Activated CD4-positive, alpha-beta T cell treated with anti-CD3 and anti-CD28 coated beads, Interleukin-2, amount 10 ng/mL, durations not matched to agents 7 days and 5 days (primary cell): ENCODE measurements at places on chromosomes 5 and 9. TPM values are rescaled to one million over a fixed set of nuclear protein-coding genes. Genes with fewer than 3 reads are reported as not detected.
A peak's percentile ranks its signal among the peaks of the same experiment; 100 is the strongest.

DNA sequence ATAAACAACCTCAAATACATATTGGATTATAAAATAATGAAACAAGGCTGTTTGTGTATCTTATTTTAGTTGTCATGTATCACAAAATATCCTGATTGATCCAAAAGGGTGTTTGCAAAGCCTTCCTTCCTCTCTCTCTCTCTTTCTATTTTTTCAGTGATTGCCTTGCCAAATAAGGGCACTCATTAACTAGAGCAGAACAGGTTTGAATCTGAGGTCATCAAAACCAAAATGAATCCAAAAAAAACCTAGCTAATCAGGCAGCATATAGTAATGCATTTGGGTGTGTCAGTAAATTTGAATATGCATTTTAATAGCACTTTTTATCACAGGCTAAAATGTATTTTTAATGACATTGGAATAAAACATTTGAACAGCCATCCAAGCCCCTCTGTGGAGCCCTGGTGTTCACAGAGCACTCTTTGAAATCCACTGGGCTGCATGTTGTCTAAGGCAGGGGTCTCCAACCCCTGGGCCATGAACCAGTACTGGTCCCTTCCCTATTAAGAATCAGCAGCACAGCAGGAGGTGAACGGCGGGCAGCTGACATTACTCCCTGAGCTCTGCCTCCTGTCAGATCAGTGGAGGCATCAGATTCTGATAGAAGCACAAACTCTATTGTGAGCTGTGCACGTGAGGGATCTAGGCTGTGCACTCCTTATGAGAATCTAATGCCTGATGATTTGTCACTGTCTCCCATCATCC is 171.8 kb upstream of the RAI14 start:
- no peaks in the 10 kb centered on the region for H3K4me1 ChIP-seq
- peaks cover 15% of the 10 kb centered on the region for H3K27me3 ChIP-seq
- no peak for DNase-seq
- no peaks in the 10 kb centered on the region for H3K36me3 ChIP-seq

- no peak overlapping the region for H3K27ac ChIP-seq
- DNase-seq, result no peak
Observed at GRCh38 chr9:76465442-76466298, 6.7 kb downstream of the GCNT1 start.

DNA sequence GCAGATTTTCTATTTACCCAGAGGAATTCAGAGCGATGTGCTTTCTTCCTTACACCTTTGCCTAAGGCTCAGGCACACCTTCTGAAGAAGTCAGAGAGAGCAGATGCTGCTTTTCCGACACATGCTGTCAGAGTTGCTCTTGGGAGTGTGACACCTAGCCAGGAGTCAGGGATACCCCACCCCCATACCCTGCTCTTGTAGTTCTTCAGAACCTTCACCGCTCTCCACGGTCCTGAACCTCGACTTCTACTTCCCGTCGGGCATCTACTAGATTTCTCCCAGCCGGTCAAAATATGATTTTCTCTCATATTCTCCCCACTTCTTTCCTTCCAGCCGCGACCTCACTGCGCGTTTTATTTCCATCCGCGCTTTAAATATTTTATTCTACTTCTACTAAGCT is 1.7 kb downstream of the GRIN3A start:
- no peaks in the 10 kb centered on the region for H3K4me1 ChIP-seq
- no peak overlapping the region for H3K27ac ChIP-seq
- H3K27me3 ChIP-seq, result peaks cover 53% of the 10 kb centered on the region
- H3K4me3 ChIP-seq, result no peak overlapping the region
- H3K36me3 ChIP-seq, result peaks cover 3% of the 10 kb centered on the region
- DNase-seq, result no peak

GRCh38 chr5:149419532-149419858 is 40.4 kb upstream of the IL17B start:
- no peak overlapping the region for H3K4me3 ChIP-seq
- no peaks in the 10 kb centered on the region for H3K36me3 ChIP-seq
- no peak overlapping the region for H3K27ac ChIP-seq

- H3K4me1 ChIP-seq, result no peaks in the 10 kb centered on the region
- no peaks in the 10 kb centered on the region for H3K36me3 ChIP-seq
- no peak for DNase-seq
- no peak overlapping the region for H3K4me3 ChIP-seq
- no peaks in the 10 kb centered on the region for H3K27me3 ChIP-seq
Observed at GRCh38 chr5:149410721-149411432, 31.8 kb upstream of the IL17B start.

DNA sequence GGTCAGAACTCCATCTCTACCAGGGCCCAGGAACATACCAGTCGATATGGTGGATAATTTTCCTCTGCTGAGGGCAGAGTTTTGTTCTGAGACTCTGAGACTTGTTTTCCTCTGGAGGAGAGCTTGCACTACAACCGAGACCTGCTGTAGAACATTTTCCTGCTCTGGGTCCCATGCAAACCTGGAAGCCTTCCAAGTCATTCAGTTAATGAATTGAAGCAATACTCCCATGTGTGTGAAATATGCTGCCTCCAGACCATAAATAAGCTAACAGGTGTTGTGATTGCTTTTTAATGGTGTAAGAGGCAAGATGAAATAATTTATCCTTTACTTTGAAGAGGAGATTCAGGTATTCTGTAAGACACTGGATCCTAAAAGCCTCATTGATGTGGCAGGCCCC is 372.8 kb downstream of the TMEM167A start:
- no peaks in the 10 kb centered on the region for H3K4me1 ChIP-seq
- no peak overlapping the region for H3K4me3 ChIP-seq
- no peak overlapping the region for H3K27ac ChIP-seq
- peaks cover 16% of the 10 kb centered on the region for H3K27me3 ChIP-seq
- no peak for DNase-seq

- H3K4me1 ChIP-seq, result peaks cover 69% of the 10 kb centered on the region
- no peaks in the 10 kb centered on the region for H3K27me3 ChIP-seq
- DNase-seq, result no peak
Observed at GRCh38 chr5:157290981-157291711, 25.2 kb downstream of the CYFIP2 start.

- H3K27ac ChIP-seq, result no peak overlapping the region
- H3K27me3 ChIP-seq, result peaks cover 4% of the 10 kb centered on the region
- no peaks in the 10 kb centered on the region for H3K4me1 ChIP-seq
- no peak overlapping the region for H3K4me3 ChIP-seq
- DNase-seq, result no peak
Observed at GRCh38 chr5:163542771-163543170, 37.4 kb downstream of the MAT2B start.

DNA sequence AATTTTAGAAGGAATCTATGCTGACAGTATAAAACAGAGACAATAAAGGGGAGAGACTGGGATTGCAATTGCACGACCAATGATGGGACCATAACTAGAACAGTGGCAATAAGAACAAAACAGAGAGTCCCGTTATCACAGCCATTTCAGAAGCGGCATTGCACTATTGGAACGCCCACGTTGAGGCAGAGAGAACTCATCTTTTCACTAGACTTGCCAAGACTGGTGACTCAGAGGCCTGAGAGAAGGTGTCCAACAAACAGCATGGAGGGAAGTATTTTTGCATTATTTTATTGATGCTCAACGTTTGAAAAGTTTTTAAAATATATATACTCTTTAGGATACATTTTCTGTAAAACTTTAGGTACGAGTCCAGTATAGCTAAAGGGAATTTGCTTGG is 737.7 kb downstream of the TLE1 start:
- no peaks in the 10 kb centered on the region for H3K36me3 ChIP-seq
- H3K4me3 ChIP-seq, result no peak overlapping the region
- H3K27ac ChIP-seq, result no peak overlapping the region
- no peak for DNase-seq

DNA sequence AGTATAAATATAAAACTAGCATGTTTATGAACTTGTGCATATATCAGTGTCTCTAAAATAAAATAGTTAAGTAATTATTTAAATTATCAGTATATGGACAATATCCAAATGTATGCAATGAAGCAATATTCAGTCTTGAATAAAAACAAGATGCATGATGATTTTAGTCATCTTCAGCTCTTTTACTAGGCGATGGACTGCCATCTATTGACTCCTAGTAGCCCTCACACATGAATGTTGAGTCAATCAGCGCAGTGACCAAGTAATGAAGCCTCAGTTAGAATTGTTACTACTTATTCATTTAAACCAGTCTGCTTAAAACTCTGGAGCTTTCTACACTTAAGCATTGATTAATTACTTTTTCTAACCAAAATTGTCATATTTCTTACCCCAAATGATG is 92.9 kb upstream of the GRHPR start:
- peak; percentile 14 for DNase-seq
- no peaks in the 10 kb centered on the region for H3K36me3 ChIP-seq
- no peaks in the 10 kb centered on the region for H3K4me1 ChIP-seq
- no peak overlapping the region for H3K27ac ChIP-seq
- H3K4me3 ChIP-seq, result no peak overlapping the region

- H3K27me3 ChIP-seq, result no peaks in the 10 kb centered on the region
- H3K27ac ChIP-seq, result no peak overlapping the region
- H3K4me1 ChIP-seq, result no peaks in the 10 kb centered on the region
- no peaks in the 10 kb centered on the region for H3K36me3 ChIP-seq
- H3K4me3 ChIP-seq, result no peak overlapping the region
Observed at GRCh38 chr5:132315529-132316067, 21.4 kb downstream of the SLC22A4 start.

- no peak for DNase-seq
- no peak overlapping the region for H3K27ac ChIP-seq
- no peak overlapping the region for H3K4me3 ChIP-seq
- no peaks in the 10 kb centered on the region for H3K27me3 ChIP-seq
- no peaks in the 10 kb centered on the region for H3K4me1 ChIP-seq
Observed at GRCh38 chr5:133219296-133219695, 167.5 kb downstream of the HSPA4 start.

DNA sequence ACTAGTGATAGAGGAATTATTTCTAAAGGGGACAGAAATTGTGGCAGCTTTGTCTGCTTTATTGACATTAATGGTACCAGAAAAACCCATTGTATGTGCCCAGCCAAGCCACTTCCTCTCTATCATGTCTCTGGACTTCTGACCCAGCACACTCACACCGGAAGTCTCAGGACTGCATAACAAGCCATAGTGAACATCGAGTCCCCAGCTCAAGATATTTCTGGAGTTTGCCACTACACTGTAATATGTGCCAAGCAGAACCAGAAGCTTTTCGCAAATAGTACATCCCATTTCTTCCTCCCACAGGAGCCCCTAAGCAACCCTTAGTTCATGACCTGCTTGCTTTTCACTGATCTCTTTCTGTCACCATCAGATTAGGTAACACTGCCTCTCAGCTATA is 187.4 kb upstream of the GHR start:
- no peaks in the 10 kb centered on the region for H3K4me1 ChIP-seq
- no peak overlapping the region for H3K27ac ChIP-seq
- no peak for DNase-seq
- H3K27me3 ChIP-seq, result no peaks in the 10 kb centered on the region
- no peaks in the 10 kb centered on the region for H3K36me3 ChIP-seq

DNA sequence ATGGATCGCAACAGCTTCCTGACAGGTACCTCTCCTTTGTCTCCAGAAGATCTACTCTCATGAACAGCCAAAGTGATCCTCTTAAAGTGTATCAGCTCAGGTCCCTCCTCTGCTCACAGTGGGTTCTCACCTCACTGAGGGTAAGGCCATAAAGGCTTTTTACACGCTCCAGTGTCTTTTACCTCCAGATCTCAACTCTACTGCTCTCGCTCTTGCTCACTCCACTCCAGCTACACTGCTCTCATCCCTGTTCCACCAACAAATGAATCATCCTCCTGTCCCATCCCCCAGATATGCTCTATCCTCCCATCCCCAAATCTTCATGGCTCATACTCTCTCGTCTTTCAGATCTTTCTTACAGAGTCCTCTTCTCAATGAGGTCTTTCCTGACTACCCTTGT is 248.6 kb upstream of the EFNA5 start:
- no peak overlapping the region for H3K4me3 ChIP-seq
- no peaks in the 10 kb centered on the region for H3K27me3 ChIP-seq
- H3K4me1 ChIP-seq, result peaks cover 60% of the 10 kb centered on the region
- no peak overlapping the region for H3K27ac ChIP-seq
- DNase-seq, result no peak

- H3K27me3 ChIP-seq, result no peaks in the 10 kb centered on the region
- H3K4me1 ChIP-seq, result peaks cover 11% of the 10 kb centered on the region
- DNase-seq, result no peak
- H3K4me3 ChIP-seq, result no peak overlapping the region
Observed at GRCh38 chr5:172878933-172879752, 45.1 kb downstream of the ERGIC1 start.

DNA sequence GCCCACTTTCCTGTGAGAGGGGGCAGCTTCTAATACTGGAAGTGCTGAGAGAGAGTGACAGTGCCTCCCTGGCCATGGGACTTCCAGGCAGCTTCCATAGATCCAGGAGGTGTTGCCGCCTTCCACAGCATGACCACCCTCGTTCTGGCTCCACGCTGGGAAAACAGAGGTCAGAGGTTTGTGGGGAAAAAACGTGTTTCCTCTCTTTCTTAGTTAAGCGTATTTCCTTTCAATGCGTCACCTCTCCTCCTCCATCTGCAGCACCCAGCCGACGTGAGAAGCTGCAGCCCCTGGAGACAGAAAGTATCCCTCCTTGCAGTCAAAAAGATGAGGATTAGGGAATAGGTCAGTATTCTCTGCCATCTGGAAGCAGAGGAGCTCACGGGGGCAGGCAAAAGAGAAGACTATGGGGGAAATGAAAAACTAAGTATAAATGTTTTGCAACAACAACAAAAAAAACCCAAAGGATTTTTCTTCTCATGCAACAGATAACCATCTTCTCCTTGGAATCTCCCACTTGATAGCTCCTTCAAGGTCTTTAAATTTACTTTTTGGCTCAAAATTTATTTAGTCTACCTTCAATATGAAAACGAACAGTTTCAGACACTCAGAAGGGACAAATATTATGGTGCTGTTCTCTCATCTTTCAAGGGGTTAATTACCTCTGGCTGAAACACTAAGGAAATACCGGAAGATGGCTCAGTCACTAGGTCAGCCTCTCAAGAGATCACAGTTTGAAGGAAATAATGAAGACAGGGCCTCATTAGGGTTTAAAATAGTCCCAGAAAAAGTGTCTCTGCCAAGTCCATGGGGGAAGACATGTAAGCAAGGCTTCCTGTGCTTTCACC is 38.0 kb downstream of the MTMR12 start:
- no peak overlapping the region for H3K4me3 ChIP-seq
- no peak overlapping the region for H3K27ac ChIP-seq
- H3K4me1 ChIP-seq, result peaks cover 38% of the 10 kb centered on the region
- no peak for DNase-seq
- peaks cover 42% of the 10 kb centered on the region for H3K36me3 ChIP-seq
- H3K27me3 ChIP-seq, result no peaks in the 10 kb centered on the region

GRCh38 chr9:81819859-81820546 is 108.2 kb upstream of the SPATA31D4 start:
- no peak for DNase-seq
- no peak overlapping the region for H3K4me3 ChIP-seq
- H3K4me1 ChIP-seq, result peaks cover 8% of the 10 kb centered on the region
- H3K27ac ChIP-seq, result no peak overlapping the region
- H3K27me3 ChIP-seq, result no peaks in the 10 kb centered on the region
- H3K36me3 ChIP-seq, result no peaks in the 10 kb centered on the region

Gene DMXL1
- total RNA-seq, result 28.4 TPM

Gene CDC25C
- 15.8 TPM for total RNA-seq

Gene NEUROG1
- total RNA-seq, result not detected

Gene TBCA
- 163 TPM for total RNA-seq

Gene CCL21
- not detected for total RNA-seq

Gene GRIA1
- not detected for total RNA-seq

Gene PCDHGA12
- not detected for total RNA-seq

Gene IGFBPL1
- not detected for total RNA-seq

Gene CWC27
- 22.8 TPM for total RNA-seq

Gene CAMSAP1
- total RNA-seq, result 20.4 TPM

Gene FAM200C
- total RNA-seq, result 0.62 TPM

Gene SPRY4
- 0.05 TPM for total RNA-seq

Gene F2RL2
- total RNA-seq, result not detected

Gene PRDM9
- total RNA-seq, result not detected

Gene DMRT3
- not detected for total RNA-seq
